ENCODE measurements at places on chromosomes 13 and 19.

DNA sequence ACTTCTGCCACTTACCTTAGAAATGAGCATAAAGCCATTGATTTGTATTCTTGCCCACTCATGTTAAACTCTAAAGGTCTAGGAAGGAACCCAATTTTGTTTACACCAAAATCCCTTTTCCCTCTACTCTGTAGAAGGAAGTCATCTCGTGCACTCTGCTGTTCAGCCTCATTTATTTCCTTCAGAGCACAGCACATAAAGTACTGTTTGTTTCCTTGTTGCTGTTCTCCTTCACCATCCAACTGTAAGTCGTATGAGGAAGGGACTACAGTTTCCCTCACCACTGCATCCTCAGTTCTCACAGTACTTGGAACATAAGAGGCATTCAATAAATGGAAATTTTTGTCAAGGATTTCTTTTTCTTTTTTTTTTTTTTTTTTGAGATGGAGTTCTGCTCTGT is 24.6 kb downstream of the CDADC1 start:
- DNase-seq = no peak

DNA sequence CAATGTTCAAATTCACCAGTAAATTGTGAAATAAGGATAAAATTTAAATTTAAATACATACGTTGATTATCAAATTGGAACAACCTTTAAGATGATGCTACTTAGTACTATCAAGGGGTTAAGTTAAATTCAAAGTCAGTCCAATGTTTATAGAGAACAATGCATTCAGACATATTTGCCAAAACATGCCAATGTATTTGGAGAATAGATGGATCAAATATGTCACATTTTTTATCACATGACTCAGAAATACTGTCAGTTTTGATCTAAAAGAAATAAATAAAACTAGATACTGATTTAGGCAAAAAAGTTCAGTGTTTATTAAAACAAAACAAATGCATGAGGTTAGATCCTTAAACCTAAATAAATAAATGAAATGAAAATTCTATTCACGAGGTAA is 281.2 kb downstream of the SLITRK5 start:
- no peak for DNase-seq

GRCh38 chr19:48181505-48181904 is 11.0 kb downstream of the ZSWIM9 start:
- DNase-seq = no peak

- DNase-seq = peak; percentile 72
Observed at GRCh38 chr19:57527136-57527881, at the start of gene ZNF549. Gene ZNF549 (plus strand): TSS chr19:57527356. CDS start chr19:57527574, 218 bp downstream.

- DNase-seq = no peak
Observed at GRCh38 chr19:3550947-3551791, 6.2 kb downstream of the MFSD12 start.

DNA sequence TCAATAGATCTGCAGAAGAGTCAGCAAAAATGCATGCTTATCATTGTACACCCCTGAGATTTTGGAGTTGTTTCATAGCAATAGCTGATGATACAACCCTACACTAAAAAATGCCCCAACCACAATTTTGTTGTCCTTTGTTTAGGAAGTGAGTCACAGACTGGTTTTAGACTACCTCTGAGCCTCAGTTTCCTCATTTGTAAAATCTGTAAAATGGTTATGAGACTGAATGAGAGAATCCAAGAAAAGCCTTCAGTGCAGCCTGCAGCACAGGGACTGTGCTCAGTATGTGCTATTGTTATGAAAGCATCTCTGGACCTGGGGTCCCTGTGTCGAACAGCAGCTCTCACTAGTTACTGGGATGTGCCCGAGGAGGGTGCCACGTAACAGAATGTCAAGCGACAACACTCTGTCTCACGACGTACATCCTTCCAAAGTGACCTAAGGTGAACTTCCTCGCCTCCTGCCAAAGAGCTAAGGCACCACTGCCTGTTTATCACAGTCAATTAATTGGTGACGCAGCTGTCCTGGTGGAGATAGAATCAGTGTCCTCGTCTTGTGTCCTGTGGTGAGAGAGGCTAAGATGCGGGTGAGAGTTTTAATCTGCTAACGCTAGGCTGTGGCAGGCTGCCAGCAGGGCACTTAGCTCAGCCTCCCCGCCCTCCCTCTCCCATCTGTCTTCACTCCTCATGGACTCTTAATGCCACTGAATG is 18.1 kb downstream of the DHRS12 start:
- no peak for DNase-seq

DNA sequence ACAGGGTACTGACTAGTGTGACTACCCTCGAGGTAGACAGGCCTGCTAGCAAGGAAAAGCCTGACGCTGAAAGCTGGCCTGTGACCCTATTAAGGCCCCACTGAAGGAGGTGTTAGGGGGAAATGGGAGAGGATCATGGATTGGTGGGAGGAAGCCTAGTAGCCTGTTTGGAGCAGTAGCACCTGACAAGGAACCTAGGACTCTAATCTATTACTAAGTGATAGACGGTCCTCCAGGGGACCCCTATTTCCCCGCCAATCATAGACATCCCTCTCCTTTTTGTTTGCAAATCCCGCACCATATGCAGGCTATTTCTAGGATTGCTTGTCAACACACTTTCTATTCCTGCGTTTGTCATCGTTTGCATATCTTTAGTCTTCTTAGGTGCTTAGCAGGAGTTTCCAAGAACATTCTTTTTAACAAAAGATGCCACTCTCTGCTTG is 1338.8 kb upstream of the MIR17HG start:
- no peak for DNase-seq

GRCh38 chr13:33545492-33545891 is 259.9 kb upstream of the STARD13 start:
- no peak for DNase-seq

GRCh38 chr19:8641908-8642547 is 11.6 kb downstream of the NFILZ start:
- DNase-seq = no peak

DNA sequence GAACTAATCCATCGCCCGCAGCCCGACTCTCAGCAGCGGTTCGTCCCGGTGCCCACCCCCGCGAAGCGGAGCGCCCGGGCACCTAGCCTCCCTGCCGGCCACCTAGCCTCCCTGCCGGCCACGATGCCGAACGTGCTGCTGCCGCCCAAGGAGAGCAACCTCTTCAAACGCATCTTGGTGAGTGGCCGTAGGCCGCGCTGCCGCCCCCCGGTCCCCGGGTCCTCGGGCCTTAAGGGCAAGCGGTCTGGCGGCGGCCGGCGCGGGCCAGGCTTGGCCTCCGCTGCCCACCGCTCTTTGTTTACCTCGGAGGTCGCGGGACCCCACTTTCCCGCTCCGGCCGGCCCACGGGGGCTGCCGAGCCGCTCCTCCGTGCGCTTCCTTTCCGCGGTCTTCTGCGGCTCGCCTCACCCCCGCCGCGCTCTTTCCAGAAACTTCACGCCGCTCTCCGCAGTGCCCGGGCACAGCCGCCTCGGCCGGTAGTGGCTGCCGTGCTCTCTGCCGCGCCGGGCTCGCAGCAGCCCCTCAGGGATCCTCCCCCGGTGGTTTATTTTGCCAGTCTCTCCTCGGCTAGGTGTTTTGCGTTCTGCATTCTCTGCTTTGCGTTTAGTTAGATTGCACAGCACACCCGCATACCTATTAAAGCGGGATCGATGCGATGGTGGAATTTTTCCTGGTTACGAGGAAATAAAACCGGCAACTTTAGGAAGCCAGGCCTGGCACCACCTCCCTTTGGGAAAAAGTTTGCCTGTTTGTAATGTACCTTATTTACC is 524 bp downstream of the NAA16 start:
- DNase-seq = peak; percentile 14

DNA sequence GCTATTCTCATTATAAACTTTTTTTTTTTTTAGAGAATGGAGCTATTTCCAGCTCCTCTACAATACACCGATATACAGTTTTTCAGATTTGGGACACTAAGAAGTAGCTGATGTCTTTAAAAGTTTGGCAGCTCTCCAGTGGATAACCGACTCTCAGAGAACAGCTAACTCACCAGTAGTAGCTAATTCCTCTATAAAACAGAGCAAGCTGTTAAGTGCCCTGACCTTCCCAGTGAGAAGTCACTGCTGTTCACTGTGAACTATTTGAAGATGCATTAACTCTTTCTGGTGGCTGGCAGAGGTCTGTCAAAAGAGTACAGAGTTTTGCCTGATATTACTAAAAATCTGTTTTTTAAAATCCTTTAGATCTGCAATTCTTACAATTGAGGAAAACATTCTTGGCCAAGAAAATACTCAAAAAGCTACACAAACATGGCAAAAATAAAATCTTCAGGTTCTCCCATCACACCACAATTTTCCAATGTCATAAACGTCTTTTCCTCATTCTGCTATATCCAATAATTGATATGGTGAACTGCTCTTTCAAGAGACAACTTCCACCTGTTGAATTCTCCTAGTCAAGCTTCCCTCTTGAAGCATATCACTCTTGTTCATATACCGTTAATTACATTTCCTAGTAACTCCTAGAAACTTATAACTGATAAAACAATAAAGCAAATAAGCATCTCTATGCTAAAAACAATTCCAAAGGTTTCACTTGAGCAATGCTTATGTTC is 44.2 kb downstream of the TBC1D4 start:
- DNase-seq = no peak

- DNase-seq = no peak
Observed at GRCh38 chr19:6717441-6717971, 2.9 kb downstream of the C3 start.

DNA sequence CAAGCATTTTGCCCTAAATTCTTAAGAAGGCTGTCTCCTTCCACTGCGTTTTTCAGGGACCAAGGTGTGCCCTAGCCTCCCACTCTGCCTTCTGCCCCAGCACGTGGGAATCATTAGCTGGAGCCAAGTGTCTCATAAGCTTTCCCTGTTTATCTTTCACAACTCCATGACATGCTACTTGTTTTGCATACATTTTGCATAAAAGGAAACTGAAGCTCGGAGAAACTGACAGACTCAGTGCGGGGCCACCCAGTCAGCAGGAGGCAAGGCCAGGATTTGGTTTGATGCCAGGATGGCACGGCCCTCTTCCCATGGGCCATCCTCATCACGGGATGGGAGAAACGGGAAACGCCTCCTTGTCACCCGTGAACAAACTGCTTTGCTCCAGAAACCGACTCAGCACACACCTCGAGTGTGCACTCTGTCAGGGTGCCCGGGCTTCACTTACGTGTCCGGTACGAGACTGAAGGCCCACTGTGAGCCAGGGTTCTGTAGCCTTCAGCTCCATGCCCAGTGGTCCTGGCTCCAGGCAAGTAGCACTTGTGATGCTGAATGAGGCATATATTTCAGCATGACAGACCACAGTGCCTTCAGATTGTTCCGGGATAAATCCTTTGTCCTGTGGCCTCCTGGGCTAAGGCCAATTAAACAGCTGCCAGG is 9.6 kb downstream of the CEBPA start:
- DNase-seq = no peak

GRCh38 chr19:41535029-41535622 is 40.8 kb upstream of the CEACAM21 start:
- DNase-seq = no peak

GRCh38 chr13:100537486-100537885 is 51.1 kb downstream of the GGACT start:
- no peak for DNase-seq

DNA sequence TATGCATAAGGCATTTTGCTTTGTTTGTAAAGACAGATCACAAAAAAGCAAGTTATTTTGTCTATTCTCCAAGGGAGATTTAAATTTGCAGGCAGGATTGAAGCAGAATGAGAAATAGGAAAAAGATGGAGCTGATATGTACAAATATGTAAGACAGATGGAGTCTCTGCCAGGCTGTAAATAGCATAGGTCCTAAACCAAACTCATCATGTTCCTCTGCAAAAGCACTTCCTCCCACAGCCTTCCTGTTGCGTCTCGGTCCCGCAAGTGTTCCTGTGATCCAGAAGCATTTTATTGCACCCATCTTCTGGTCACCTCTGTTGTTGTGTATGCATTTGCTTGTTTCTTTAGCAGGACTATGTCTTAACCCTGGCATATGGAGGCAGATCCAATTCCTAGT is 95.7 kb upstream of the CLDN10 start:
- DNase-seq = no peak

DNA sequence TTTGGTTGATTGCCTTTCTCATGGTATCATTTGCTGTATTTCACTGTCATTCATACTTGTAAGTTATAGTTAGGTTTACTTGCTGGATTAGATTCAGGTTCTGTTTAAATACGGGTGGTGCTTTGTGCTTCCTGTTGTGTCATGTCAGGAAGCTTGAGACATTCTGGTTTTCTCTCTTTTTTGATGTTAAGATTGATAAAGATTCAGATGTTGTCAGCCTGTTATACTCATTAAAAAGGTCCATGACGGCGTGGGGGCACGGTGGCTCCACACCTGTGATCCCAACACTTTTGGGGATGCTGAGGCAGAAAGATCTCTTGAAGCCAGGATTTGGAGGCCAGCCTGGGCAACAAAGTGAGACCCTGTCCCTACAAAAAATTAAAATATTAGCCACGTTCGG is 45.7 kb downstream of the NAA16 start:
- no peak for DNase-seq

GRCh38 chr13:113963376-113963775 is 10.5 kb downstream of the C13orf46 start:
- DNase-seq = no peak

DNA sequence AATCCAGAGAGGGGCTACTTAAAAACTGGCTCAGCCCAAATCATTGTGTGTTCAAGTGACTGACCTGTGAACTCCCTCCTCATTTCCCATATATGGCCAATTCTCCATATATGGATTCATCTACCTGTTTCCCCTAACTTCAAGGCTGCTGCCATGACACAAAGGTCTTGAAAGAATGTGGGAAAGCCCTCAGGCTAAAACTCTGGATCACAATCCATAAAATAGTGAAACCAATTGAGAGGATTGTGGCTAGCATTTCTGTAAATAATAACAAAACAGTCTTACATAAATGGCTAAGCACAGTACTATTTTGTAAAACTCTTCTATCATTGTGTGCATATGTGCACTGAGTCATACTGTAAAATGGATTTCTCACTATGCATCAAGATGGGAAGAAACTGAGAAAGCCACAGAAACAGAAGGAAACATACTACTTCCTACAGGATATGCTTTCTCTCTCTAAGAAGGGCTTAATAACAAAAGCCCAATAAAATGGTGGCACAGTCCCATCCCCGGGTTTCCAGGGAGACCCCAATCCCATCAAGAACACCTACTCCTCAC is 80.5 kb downstream of the FOXO1 start:
- DNase-seq = no peak

- DNase-seq = no peak
Observed at GRCh38 chr13:97413694-97414093, 20.3 kb upstream of the RAP2A start.

DNA sequence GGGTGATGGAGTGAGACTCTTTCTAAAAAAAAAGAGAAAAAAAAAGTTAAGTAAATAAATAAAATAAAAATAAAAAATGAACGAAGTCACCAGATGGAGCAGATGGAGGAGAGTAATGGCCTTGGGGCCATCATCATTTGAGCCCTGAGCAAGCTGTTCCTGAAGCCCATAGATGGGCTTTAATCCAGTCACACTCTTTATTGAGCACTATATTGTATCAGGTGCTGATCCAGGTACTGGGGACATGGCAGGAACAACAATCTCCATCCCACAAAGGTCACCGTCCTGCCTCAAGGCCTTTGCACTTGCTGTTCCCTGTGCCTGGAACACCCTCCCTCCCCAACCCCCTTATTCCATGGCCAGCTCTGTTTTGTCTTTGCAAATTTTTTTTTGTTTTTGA is 3.9 kb upstream of the ADAMTS10 start:
- DNase-seq = no peak

- DNase-seq = no peak
Observed at GRCh38 chr13:74633734-74634133, 499.5 kb upstream of the KLF12 start.

All from stimulated activated CD8-positive, alpha-beta memory T cell treated with anti-CD3 and anti-CD28 coated beads, Interleukin-2, amount 100 ng/mL, for 1 hour (primary cell).